Activated CD4-positive, alpha-beta T cell treated with anti-CD3 and anti-CD28 coated beads, Interleukin-2, amount 10 ng/mL, durations not matched to agents 7 days and 5 days (primary cell): ENCODE measurements at places on chromosomes 2 and 18.

DNA sequence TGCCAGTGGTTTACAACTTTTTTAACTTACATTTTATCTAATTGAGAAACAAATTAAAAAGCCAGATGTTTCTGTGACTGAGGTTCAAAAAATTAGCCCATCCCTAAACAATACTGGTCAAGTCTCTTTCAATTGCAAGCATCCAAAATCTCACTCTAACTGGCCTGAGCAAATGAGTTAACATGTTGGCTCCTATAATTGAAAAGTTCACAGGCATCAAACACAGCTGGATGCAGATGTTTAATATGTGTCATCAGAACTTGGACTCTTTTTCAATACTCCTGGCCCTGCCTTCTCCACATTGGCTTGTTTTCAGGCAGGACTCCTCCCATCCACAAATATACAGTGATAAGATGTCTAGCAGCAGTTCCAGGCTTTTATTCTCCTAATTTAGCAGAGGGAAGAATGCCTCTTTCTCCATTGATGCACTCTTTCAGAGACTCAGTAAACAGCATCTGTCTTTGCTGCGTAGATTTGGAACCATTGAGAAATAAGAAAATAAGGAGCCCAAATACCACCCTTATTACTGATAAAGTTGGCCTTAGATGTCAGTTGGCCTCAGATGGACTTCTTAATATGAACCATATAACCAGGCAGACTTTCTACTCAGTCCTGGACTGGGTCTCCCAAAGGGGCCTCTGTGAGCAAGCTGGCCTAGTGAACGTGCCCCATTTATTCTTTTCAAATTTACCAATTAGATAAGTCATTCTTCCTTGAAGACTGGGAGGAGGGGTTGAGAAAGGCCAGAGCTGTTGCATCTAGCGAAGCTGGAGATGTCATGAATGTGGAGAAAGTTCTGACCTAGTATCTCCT, 30.4 kb upstream of the FN1 start:
- DNase-seq = no peak

DNA sequence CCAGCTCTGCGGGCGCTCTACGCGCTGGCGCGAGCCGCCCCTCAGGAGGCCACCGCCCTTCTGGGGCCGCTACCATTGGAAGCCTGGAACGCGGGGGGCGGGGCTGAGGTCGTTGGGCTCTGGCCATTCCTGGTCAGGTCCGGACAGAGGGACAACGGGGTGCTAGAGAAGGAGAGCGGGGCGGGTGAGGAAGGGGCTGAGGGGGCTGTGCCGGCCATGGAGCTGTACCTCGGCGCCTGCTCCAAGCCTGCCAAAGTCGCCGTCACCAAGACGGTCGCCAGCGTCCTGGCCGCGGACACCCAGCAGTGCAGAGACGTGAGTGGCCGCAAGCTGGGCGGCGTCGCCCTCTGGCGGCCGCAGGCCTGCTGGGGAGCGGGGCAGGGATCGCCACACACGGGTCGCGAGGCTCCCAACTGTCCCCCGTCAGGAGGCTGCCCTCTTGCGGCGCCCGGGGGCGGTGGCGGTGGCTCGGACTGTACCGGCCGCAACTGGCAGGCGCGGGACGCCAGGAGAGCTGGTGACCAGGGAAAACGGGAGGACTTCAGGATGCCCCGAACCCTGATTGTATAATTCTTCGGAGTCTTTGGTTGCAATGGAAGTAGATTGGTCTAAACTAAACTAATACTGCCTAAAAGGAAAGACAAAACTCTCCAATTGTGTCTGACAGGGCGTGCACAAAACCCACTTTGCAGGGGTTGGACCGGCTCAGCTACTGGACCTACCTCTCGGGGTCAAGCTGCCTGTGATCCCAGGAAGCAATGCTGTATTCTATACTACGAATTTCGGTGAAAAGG, at the start of gene FSIP2:
Gene FSIP2, plus strand, starts transcription at position 126 of the 794 bp plus-strand sequence. Its CDS starts 91 bp downstream, at position 217.
- DNase-seq = peak; percentile 26

DNA sequence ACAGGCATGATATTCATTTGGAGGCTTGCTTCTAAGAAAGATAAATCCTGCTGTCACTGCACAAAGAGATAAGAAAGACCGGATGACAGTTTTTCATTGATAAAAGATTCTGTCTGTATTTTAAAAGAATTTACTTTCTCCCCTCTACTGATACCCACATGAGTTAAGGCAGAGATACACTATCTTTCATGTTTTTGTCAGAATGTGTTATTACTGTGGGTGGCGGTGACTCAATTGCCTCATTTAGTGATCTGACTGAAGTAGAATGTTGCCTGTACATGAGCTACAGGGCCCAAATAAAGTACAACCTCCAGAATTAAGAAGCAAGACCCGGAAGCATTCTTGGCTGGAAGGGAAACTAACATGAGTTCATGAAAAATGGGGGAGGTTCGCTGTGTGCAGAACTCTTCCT, 480.0 kb downstream of the SLC4A3 start:
- DNase-seq = no peak

GRCh38 chr18:48358868-48359267, 50.3 kb downstream of the ZBTB7C start:
- no peak for DNase-seq

- DNase-seq = no peak
These were observed 3.2 kb upstream of the SERPINE2 start for GRCh38 chr2:224042191-224042696.

DNA sequence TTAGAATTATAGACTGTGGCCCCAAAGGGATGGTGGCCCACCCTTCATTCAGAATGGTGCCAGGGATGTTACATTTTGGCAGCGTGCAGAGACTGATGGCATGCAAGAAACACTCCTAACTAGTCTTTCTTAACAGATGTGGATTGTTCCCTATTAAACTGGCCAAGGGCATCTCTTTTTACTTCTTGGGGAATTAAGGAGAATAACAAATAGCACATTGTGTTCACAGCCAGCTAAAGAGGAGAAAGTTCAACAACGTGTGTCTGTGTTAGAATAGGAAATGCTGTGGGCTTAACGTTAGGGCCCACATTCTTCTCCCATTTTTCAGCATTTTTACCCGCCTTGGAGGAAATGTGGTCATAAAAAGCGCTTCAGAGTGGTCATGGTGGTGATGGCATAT, 404.8 kb downstream of the CDH2 start:
- DNase-seq = no peak

- DNase-seq = peak; percentile 4
These were observed 22.5 kb downstream of the ASB1 start for GRCh38 chr2:238449241-238449640.

DNA sequence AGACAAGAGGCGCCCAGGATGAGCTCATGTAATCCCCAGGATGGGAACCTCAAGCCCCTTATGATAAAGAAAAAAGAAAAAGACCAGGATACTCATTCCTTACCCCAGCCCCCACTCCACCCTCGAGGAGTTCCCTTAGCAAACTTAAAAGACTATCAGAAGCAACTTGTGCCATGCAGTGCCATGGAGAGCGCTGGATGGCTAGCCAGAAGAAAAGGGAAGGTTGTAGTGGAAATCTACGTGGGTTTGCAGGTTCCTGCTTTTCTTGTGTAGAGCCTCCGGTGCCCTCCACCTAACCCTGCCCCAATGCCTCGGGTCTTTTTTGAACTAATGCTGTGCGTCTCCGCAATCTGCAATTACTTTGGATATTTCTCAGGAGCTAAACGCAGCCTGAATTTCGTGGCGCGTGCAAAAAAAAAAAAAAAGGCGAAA, 16.2 kb upstream of the BCL11A start:
- DNase-seq = no peak

GRCh38 chr2:38173683-38174082, 97.7 kb upstream of the CYP1B1 start:
- no peak for DNase-seq

DNA sequence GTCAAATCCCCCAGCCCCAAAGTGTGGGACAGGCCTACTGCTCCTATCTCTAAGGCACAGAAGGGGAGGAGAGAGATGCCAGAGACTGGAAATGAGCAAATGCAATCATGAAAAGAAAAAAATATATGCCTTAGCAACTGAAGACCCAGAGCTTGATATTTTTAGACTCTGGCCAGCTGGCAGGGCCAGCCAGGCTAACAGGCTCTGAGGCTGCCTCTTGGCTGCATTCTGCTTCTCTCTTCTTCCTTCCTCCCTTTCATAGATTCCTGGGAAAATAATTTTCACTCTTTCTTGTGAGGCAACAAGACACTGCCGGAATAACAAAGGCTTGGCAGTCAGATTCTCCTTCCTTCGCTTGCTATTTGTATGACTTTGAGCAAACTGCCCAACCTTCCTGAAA, 209.1 kb downstream of the RAD51AP2 start:
- no peak for DNase-seq

GRCh38 chr2:1756456-1756855, 12.1 kb upstream of the PXDN start:
- DNase-seq = no peak

GRCh38 chr2:168120310-168120709, 127.1 kb downstream of the STK39 start:
- no peak for DNase-seq

DNA sequence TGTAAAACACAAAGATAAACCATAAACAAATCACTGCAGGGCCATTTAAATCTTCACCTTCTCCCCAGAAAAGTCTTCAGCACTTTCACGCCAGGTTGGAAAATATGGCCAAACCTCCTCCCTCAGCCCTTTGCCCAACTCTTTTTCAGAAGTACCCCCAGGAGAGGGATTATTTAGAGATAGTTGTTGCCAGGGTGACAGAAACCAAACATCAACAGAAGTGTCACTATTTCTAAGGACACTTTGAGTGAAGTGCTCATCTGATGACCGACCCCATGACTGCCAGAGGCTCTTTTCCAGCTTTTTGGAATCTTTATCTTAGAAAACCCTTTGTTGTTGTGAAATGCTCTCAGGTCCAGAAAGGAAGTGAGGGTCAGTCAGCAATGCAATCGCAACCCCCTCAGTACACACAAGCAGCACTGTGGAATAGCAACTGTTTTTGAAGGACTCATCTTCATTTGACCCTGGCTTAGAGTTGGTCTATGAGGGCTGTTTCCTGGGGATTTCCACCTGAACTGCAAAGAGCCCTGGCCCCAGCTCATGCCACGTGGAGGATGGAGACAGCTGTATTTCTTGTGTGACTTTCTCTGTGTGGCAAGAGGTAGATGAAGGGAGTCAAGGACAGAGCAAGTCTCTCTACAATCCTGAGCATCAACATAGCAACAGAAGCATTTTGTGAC, 114.0 kb upstream of the STON1 start:
- DNase-seq = no peak

- DNase-seq = no peak
These were observed 365.0 kb upstream of the CDH2 start for GRCh38 chr18:28541934-28542333.

DNA sequence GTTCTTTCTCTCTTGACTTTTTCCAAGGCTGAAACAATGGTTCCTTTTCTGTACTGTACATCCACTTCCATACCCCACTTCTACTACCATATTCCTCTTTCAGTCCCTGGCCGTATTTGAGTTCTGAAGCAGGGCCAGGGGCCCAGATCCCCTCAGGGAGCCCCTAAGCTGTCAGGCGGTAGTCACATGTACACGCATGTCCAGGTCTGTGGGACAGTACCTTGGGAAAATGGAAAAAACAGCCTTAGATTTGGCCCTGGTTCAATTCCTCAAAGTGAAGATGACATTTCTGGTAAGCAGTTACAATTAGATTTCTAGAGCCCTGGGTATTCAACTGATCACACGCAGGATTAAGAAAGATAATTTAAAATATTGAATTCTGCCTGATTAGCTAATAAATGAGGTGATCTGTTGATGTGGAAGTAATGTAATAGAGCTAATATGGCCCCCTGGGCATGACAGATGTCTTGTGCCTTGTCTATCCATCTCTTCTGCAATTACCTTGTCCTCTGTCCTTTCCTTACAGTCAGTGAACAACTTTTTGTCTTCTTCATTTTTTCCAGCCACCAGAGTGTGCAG, 44.4 kb downstream of the MRPL33 start:
- DNase-seq = no peak

GRCh38 chr2:200467806-200468681, 41.8 kb downstream of the KCTD18 start:
- DNase-seq = peak; percentile 52

- DNase-seq = no peak
These were observed 46.8 kb downstream of the CDH19 start for GRCh38 chr18:66557091-66557490.

GRCh38 chr18:80109676-80110078, 615 bp downstream of the ADNP2 start:
- DNase-seq = peak; percentile 41

DNA sequence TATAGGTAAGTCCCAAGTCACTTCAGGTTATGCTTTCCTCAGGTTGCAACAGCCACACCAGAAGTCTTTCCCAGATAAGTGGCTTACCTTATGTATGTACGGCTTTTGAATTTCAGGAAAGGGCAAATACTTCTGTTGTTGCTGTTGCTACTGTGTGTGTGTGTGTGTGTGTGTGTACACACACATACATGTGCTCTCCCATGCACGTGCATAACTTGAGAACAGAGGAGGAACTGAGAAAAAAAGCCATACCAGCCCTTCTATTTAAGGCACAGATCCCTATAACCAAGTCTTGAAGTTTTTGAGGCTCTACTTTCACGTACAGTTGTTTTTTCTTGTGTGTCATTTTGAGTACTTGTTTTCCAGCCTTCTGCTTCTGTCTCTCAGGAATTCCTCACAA, 62.4 kb downstream of the WDPCP start:
- DNase-seq = no peak

DNA sequence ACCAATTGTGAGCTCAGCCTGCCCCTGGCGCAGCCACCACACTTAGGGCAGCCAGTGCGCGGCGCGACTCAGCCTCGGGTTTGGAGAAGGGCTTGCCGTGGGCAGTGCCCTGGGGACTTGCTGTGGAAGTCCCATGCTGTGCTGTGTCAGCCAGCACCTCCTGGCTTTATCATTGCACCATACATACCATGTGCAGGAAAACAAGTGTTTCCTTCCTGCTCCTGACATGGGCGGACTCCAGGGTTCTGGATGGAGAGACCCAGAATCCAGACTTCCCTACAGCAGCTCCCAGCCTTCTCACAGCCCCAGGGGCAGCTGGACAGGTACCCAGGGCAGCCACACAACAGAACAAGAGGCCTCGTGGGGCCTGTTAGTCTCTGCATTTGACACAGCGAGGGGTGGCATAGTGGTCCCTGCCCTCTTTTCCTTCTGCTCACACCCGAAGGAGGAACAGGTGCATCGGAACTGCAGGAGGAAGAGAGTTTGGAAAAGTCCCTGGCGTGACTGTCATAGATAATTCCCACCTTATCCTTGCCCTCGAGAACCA, 54.2 kb downstream of the SDC1 start:
- DNase-seq = no peak

DNA sequence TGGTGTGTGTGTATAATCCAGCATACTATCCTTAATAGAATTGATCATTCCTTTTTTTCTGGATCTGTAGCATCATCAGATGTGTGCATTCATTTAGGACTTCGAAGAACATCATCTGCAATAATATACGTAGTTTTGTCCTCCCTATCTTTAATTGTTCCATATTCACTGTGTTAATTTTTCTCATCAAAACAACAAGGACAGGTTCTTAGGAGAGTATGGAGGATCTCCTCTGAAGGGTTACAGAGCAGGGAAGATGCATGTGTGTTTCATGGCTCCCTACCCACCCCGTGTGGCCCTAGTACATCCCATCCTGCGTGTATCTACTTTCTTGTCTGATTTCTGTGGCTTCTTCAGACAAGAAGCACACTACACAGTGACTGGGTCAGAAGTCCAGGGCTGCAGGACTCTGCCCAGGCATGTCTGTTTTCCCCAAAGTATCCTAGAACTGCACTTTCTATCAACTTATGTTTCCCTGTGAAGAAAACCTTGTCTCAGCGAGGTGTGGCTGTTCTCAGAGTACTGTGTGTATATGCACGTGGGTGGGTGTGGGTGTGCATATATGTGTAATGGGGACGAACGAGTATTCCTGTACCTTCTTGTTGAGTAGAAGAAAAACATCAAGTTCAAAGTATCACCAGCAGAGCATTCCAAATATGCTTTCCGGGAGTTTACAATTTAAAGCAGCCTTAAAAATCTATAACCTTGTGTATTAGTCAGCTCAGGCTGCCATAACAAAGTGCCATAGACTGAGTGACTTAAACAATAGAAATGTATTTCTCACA, 220.4 kb upstream of the FOSL2 start:
- no peak for DNase-seq
